ENCODE measurements at places on chromosomes 3 and 15. TPM values are rescaled to one million over a fixed set of nuclear protein-coding genes. Genes with fewer than 3 reads are reported as not detected.
A peak's percentile ranks its signal among the peaks of the same experiment; 100 is the strongest.

- peak overlapping the region; percentile 6 for H3K27ac ChIP-seq
- no peak for DNase-seq
- H3K4me1 ChIP-seq: peaks cover 39% of the 10 kb centered on the region
- H3K27me3 ChIP-seq: no peaks in the 10 kb centered on the region
- H3K36me3 ChIP-seq: peaks cover 7% of the 10 kb centered on the region
- no peak overlapping the region for H3K4me3 ChIP-seq
These were observed 4.1 kb downstream of the OSBPL11 start for GRCh38 chr3:125591116-125591760.

DNA sequence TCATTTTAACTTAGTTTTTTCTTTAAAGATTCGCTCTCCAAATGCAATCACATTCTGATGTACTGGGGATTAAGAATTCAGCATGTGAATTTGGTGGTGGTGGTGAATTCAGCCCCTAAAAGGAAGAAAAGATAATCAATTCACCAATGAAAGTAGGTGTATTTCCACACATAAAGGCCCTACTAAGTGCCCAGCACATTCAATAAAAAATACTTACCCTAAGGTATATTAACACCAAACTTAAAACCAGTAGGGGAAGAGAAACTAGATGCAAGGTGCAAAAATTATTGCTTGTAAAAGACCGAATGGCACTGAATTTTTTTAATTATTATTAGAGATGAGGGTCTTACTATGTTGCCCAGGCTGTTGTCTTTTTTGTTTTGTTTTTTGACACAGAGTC is 16.8 kb upstream of the SUCNR1 start:
- no peak for DNase-seq
- no peak overlapping the region for H3K27ac ChIP-seq
- no peaks in the 10 kb centered on the region for H3K36me3 ChIP-seq
- no peaks in the 10 kb centered on the region for H3K4me1 ChIP-seq
- H3K4me3 ChIP-seq: no peak overlapping the region

DNA sequence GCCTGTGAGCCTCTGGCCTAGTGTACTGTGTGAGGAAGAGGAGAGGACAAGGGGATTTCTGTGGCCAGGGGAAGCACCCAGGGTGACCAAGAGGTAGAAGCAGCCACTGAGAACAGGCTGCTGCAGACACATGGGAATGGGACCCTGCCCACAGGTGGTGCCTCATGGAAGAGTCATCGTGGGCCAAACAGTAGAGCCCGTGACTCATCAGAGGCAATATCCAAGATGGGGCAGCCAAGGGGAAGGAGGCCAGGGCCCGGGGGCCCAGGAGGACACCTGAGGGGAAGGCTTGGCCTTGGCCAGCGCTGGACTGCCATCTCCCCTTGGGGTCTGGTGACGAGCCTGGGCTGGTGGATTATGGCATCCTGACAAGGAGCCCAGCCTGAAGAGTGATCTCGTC is 275.0 kb upstream of the LYSMD4 start:
- H3K27me3 ChIP-seq: no peaks in the 10 kb centered on the region
- H3K36me3 ChIP-seq: no peaks in the 10 kb centered on the region
- no peak for DNase-seq

- H3K27me3 ChIP-seq: no peaks in the 10 kb centered on the region
- no peak overlapping the region for H3K27ac ChIP-seq
- no peaks in the 10 kb centered on the region for H3K4me1 ChIP-seq
- H3K4me3 ChIP-seq: no peak overlapping the region
- DNase-seq: no peak
These were observed 33.5 kb downstream of the SEMA6D start for GRCh38 chr15:47750740-47751262.

- no peaks in the 10 kb centered on the region for H3K4me1 ChIP-seq
- no peak overlapping the region for H3K27ac ChIP-seq
- no peak overlapping the region for H3K4me3 ChIP-seq
These were observed 26.3 kb upstream of the MITF start for GRCh38 chr3:69712933-69713332.

- DNase-seq: peak; percentile 42
- H3K4me1 ChIP-seq: peaks cover 16% of the 10 kb centered on the region
- H3K36me3 ChIP-seq: no peaks in the 10 kb centered on the region
- peak overlapping the region; percentile 60 for H3K27ac ChIP-seq
These were observed 121.0 kb downstream of the TFDP2 start for GRCh38 chr3:142028243-142028777.

GRCh38 chr3:156323466-156323865 is 203.1 kb downstream of the KCNAB1 start:
- no peak overlapping the region for H3K27ac ChIP-seq
- no peaks in the 10 kb centered on the region for H3K4me1 ChIP-seq
- H3K4me3 ChIP-seq: no peak overlapping the region
- H3K36me3 ChIP-seq: no peaks in the 10 kb centered on the region
- peaks cover 15% of the 10 kb centered on the region for H3K27me3 ChIP-seq
- DNase-seq: no peak

DNA sequence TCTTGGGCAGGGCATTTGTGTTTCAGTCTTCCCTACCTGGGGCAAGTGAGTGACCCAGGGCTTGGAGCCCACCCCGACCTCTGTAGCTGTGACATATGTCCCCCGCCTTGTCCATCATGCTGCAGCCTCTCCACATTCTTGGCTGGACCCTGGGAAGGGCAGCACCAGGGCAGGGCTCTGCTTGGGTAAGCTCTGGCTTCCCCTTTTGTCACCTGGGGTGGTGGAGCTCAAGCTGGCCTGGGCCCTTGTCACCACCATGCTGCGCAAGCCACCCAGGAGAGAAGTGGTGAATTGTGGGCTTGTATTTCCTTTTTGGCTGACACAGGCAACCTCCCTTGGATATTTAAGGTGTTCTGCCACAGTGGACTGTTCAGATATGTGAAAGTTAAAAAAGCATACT is 29.3 kb downstream of the SPSB4 start:
- DNase-seq: no peak
- no peaks in the 10 kb centered on the region for H3K4me1 ChIP-seq
- H3K27me3 ChIP-seq: no peaks in the 10 kb centered on the region
- H3K27ac ChIP-seq: no peak overlapping the region

DNA sequence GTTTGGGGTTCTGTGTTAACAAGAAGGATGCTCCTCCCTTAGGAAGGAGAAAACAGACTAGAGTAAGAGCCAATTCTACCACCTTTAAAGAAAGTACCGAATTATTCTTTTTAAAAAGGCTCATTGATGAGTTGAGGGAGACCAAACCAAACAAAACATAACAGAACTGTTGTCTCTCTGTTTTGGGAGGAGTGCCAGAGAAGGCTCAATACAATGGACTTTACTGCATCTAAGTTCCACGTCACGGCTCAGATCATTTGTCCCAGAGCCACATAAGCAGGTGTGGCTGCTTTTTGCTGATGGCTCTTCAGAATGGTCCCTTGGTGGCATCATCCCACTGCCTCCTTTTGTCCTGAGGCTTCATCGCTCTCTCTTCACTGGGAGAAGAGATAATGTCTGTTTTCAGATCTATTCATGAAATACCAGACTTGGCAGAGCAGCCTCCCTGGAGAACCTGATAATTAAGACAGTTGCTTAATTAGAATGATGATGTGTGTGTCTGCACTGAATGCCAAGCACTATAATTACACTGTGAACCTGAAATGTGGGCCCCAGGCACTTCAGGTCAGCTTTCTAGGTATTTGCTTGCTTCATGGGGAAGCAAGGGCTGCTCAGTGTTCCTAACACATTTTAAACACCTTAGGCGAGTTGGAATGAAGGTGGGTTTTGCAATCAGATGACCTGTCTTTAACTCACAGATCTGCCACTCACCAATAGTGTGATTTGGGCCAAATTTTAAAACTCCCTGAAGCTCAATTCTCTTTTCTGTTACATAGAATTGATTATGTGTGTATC is 335.2 kb upstream of the MCTP2 start:
- H3K27ac ChIP-seq: no peak overlapping the region
- no peak overlapping the region for H3K4me3 ChIP-seq
- peaks cover 8% of the 10 kb centered on the region for H3K27me3 ChIP-seq
- no peaks in the 10 kb centered on the region for H3K36me3 ChIP-seq

DNA sequence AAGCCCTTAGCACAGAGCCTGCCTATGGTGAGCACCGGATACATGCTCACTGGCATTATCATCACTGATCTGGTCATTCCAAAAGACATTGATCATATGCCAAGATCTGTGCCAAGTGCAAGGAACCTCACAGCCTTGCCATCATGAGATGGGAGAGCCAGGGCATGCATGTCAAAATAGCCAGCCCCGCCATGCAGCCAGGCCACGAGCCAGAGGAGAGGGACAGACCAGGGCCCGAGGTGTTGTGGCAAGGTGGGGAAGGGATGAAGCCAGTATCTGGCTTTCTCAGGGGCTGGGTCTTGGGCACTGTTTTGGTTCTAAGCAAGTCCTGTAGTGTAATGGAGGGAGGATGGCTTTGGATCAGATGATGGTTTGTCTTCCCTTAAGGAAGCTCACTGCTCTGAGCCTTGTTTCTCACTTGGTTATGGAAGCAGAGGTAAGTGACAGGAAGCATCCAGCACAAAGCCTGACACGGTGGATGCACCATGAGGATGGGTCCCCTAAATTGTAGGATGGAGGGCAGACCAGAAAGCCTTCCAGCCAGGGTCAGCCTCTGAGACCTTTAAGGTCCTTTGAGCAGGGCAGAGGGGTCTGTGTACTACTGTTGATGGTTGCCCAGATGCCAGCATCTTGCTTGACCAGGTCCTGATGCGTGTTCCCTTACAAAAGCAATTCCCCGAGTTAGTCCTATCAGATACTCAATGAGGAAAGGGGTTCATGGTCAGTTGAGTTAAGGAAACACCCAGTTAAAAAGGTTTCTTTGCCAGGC is 247.7 kb upstream of the TLE3 start:
- H3K4me1 ChIP-seq: no peaks in the 10 kb centered on the region
- no peak overlapping the region for H3K27ac ChIP-seq
- H3K27me3 ChIP-seq: peaks cover 30% of the 10 kb centered on the region
- DNase-seq: no peak
- no peak overlapping the region for H3K4me3 ChIP-seq

DNA sequence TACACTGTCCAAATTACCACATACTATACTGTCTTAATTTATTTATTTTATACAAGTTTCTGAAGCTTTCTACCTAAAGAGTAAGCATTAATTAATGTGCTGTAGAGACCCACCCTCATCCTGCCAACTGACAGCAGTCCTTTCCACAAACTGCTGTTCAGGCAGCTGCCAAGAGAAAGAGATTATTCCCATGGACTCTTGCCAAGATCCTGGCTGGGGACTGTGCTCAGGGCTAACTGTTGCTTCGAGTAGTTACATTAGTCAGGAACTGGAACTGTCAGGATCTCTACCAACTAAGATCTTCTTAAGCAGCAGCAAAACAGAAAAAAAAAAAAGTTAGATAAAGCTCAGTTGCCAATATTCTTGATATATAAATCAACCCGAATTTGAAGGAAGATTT is 398.8 kb downstream of the MECOM start:
- no peak overlapping the region for H3K27ac ChIP-seq
- H3K4me1 ChIP-seq: no peaks in the 10 kb centered on the region
- no peak for DNase-seq
- no peaks in the 10 kb centered on the region for H3K36me3 ChIP-seq
- no peaks in the 10 kb centered on the region for H3K27me3 ChIP-seq
- H3K4me3 ChIP-seq: no peak overlapping the region

DNA sequence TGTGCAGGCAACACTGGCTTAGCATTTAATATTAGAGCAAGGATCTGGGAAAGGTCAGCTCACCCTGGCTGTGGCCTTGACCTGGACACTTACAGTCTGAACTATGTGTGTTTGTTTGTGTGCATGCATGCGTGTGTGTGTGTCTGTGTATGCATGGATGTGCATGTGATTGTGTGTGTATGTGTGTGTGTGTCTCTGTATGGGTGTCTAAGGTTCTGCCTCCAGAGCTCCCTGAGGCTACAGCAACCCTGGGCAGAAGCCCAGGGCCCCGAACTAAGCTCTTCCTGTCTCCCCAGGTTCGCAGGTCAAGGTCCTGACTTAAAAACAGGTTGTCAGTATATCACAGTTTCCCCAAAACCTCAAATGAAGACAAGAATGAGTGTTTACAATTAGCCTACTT is 51.3 kb downstream of the SUSD5 start:
- DNase-seq: no peak
- peaks cover 2% of the 10 kb centered on the region for H3K36me3 ChIP-seq
- H3K4me1 ChIP-seq: peaks cover 12% of the 10 kb centered on the region
- H3K27ac ChIP-seq: no peak overlapping the region

DNA sequence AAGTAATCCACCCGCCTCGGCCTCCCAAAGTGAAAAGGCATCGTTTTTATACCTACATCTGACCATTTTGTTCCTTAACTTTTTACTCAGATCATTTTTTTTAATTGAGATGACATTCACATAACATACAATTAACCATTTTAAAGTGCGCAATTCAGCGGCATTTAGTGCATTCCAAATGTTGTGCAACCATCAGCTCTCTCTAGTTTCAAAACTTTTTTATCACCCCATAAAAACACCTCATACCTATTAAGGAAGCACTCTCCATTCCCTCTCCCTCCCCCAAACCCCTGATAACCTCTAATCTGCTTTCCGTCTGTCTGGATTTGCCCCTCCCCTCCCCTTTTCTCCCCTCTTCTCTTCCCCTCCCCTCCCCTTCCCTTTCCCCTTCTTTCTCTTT is 310.1 kb downstream of the UACA start:
- H3K4me1 ChIP-seq: peaks cover 14% of the 10 kb centered on the region
- peaks cover 43% of the 10 kb centered on the region for H3K27me3 ChIP-seq
- no peak overlapping the region for H3K27ac ChIP-seq
- no peaks in the 10 kb centered on the region for H3K36me3 ChIP-seq

- no peak for DNase-seq
- peaks cover 49% of the 10 kb centered on the region for H3K4me1 ChIP-seq
- H3K27ac ChIP-seq: no peak overlapping the region
- peaks cover 52% of the 10 kb centered on the region for H3K36me3 ChIP-seq
These were observed 3.5 kb downstream of the SIDT1 start for GRCh38 chr3:113535898-113536297.

DNA sequence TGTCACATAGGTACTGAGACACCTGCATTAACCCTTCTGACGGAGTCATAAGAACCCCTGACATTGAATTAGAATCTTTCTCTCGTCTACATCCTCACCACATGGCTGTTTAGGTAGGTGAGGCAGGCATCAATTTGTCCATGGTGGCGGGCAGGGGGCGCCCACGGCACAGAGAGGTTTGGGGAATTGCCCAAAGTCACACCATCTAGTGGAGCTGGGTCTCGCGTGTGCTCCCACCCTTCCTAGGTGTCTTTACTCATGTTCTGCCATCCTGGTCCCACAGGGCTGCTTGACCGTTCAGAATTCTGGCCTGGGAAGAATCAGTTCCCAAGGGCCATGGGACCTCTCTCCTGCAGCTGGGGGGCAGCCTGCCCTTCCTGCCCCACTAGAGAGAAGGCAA is 14.7 kb upstream of the DLL4 start:
- no peak overlapping the region for H3K27ac ChIP-seq
- H3K27me3 ChIP-seq: peaks cover 2% of the 10 kb centered on the region
- no peak overlapping the region for H3K4me3 ChIP-seq

Gene NR2E3
- not detected for total RNA-seq

Gene CEP70
- total RNA-seq: 10.5 TPM

Gene UROC1
- not detected for total RNA-seq

Gene GHSR
- not detected for total RNA-seq

Gene WNT7A
- total RNA-seq: not detected

Gene MAP6D1
- total RNA-seq: 0.47 TPM

Gene EFHB
- not detected for total RNA-seq

Gene RPUSD2
- 17.7 TPM for total RNA-seq

Gene SEMA4B
- total RNA-seq: 6.0 TPM

Gene SHISA5
- 198 TPM for total RNA-seq

Gene RYR3
- total RNA-seq: not detected

Gene FETUB
- not detected for total RNA-seq

Gene WNT5A
- not detected for total RNA-seq

Gene MAGEL2
- not detected for total RNA-seq

Gene GOLGA8T
- 0.47 TPM for total RNA-seq
